ENCODE measurements at places on chromosomes 3 and 15.

DNA sequence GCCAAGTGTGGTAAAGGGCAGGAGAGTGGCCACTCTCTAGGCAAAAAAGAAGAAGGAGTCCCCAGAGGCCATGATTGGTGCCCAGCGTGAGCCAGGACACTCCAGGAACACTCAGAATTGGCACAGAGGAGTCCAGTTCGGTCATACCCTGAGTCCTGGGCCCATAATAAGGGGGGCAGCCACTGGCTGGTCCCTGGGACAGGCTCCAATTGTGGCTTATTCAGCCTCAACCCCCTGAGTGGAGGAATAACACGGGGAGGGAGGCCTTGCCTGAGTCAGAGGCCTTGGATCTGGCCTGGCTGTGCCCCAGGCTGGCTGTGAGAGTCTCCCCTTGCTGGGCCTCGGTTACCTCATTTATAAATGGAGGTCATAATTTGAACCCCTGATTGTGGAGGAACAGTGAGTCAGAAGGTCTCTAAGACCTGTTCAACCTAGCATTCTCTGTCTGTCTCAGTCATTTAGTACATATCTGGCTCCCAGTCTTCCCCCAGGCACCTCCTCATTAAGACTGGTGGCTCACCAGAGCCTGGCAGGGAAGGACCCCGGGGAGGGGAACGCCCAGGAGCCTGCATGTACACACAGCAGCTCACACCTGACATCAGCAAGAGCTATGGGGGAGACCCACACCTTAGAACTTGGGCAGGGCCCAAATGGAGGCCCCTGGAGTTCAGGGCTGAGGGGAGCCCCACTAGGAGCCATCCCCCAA lies 95.9 kb upstream of the ATP2B2 start:
- DNase-seq, result no peak

DNA sequence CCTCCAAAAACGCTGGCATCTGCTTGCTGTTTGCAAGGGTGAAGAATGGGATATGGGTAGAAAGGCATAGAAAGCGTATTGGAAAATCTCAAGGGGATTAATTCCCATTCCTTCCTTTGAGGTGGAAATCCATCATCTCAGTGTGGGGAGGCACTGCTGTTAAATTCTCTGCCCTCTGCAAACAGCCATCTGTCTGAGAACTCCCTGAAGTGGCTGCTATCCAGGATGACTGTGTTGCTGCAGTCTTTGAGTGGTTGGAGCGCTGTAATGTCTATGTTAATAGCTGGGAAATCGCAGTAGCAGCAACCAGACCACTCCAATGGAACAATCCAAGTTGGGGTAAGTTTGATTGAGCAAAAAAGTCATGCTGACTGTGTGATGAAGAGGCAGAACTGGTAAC lies 625.9 kb downstream of the NLGN1 start:
- DNase-seq, result peak; percentile 16

DNA sequence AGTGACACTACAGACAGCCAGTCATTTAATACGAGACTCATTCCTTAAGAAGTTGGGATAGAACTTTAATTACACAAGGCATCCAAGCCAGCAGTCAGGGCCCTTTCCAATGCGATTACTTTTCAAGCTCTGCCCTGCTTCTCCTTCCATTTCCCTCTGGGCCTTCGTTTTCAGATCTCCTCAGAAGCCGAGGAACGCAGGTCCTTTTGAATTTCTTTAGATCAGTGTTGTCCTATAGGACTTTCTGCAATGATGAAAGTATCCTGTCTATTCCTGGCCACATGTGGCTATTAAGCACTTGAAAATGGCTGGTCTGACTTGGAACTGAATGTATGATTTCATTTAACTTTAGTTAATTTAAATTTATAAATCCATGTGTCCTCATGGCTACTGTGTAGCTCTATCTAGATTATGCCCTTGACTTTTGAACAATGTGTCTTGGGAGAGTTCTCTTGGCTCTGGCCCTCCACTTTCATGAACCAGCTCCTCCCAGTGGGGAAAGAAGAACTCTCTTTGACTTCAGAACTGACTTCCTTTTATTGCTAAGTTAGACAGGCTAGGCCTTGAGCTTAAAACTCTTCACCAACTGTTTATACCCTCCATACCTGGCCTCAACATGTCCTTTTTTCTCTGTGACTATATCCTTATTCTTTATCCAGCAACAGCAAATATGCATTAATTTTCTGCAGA lies 22.6 kb downstream of the TGFBR2 start:
- DNase-seq, result no peak

GRCh38 chr3:16844791-16845190 lies 40.0 kb upstream of the PLCL2 start:
- DNase-seq, result no peak

GRCh38 chr3:169694117-169694516 lies 30.6 kb upstream of the MECOM start:
- peak; percentile 15 for DNase-seq

- no peak for DNase-seq
Measured at GRCh38 chr3:157499342-157499963, 3.8 kb downstream of the VEPH1 start.

- no peak for DNase-seq
Measured at GRCh38 chr3:35601959-35602358, 37.4 kb upstream of the ARPP21 start.

GRCh38 chr3:112958811-112959560 lies 15.9 kb downstream of the CD200R1 start:
- DNase-seq, result no peak

GRCh38 chr15:77033729-77034671 lies 36.9 kb downstream of the TSPAN3 start:
- DNase-seq, result peak; percentile 23

DNA sequence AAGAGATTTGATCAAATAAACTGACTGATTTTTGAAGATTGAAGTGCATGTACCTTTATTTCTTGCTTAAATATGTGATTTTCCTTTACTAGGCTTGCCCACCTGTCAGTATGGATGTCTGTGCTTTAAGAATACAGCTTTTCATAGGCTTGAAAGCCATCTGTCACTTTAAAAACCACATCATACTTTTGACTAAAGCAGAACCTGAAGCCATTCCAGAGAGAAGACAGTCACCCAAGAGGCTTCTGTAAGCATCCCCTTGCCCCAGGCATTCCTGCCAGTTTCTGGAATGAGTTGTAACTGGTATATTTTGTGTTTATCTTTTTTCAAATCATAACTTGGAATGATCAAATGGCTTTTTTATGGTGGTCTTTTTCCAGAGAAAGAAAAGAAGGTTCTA lies 24.0 kb downstream of the HPS3 start:
- DNase-seq, result peak; percentile 41

- DNase-seq, result peak; percentile 57
Measured at GRCh38 chr3:136835813-136836510, 17.0 kb downstream of the SLC35G2 start.

DNA sequence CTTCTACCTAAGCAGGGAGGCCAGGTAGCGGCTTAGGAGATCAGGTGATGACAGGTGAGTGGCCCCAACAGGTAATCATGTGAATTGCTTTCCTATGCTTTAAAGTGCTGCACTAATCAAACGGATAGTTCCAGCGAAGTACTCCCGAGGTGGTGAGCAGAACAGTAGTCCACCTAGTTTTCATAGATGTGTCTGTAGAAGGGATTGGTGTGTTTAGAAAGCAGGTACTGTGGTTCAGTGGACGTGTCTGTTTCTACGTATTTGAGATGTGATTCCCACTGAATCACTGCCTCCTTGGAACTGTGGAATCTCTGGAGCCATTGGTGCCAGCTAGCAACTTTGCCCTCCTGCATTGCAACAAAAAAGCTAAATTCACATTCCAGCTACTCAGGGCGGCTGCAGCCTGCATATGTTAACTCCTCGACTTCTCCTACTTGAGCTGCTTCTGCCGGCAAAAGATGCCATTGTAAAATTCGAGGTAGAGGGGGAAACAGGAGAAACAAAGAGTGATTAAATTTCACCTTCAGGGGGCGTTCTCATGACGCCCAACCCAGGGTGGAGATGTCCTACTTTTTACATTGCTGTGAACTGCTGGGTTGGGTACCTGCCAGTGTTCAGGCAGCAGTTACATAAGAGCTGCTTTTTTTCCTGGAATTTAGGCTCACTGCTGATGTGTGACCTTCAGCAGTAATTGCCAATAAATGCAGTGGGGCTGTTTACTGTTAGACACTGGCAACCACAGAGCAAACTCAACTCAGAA lies 227.3 kb downstream of the ITPR1 start:
- DNase-seq, result peak; percentile 76

DNA sequence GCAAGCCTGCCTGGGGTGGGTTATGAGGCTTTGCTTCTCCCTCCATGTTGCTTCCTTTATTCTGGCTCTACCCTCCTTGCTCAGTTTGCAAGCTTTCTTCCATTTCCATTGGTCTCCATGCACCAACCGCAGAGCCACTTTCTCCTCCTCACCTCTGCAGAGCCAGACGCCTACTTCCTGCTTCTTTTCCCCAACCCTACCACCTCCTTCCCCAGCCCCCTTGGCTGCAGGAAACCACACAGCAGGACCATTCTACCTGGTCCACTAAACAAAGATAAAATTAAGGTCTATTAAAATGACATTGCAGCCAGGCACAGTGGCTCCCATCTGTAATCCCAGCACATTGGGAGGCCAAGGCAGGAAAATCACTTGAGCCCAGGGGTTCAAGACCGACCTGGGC lies 10.0 kb upstream of the CAV3 start:
- DNase-seq, result no peak

- no peak for DNase-seq
Measured at GRCh38 chr3:17592956-17593355, 149.5 kb downstream of the TBC1D5 start.

- DNase-seq, result no peak
Measured at GRCh38 chr15:41923401-41923997, 29.6 kb upstream of the SPTBN5 start.

GRCh38 chr3:14235912-14236295 lies 57.3 kb downstream of the LSM3 start:
- no peak for DNase-seq

DNA sequence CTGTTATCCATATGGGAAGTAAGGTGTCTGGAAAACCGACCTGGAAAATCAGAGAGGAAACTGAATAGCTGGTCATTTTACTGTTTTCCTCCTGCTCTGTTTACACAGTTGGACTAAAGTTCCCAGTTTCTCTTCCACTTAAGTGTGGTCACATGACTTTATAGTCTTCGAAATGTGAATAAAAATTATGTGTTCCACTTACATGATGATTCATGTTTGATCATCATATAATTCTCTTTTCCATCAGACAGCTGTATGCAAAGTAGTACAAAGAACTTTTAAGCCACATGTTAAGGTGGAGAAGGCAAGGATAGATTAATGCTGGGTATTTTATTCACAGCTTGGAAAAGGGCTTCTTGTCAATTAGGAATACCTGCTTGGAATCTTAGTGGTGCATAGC lies 525.5 kb upstream of the BCHE start:
- DNase-seq, result no peak

GRCh38 chr3:196920733-196921132 lies 21.6 kb downstream of the NCBP2 start:
- DNase-seq, result no peak

- no peak for DNase-seq
Measured at GRCh38 chr3:9846931-9847488, 3.2 kb upstream of the RPUSD3 start.

- DNase-seq, result no peak
Measured at GRCh38 chr3:41853540-41854196, 108.2 kb downstream of the ULK4 start.

- no peak for DNase-seq
Measured at GRCh38 chr3:166785876-166786275, 594.2 kb downstream of the ZBBX start.

DNA sequence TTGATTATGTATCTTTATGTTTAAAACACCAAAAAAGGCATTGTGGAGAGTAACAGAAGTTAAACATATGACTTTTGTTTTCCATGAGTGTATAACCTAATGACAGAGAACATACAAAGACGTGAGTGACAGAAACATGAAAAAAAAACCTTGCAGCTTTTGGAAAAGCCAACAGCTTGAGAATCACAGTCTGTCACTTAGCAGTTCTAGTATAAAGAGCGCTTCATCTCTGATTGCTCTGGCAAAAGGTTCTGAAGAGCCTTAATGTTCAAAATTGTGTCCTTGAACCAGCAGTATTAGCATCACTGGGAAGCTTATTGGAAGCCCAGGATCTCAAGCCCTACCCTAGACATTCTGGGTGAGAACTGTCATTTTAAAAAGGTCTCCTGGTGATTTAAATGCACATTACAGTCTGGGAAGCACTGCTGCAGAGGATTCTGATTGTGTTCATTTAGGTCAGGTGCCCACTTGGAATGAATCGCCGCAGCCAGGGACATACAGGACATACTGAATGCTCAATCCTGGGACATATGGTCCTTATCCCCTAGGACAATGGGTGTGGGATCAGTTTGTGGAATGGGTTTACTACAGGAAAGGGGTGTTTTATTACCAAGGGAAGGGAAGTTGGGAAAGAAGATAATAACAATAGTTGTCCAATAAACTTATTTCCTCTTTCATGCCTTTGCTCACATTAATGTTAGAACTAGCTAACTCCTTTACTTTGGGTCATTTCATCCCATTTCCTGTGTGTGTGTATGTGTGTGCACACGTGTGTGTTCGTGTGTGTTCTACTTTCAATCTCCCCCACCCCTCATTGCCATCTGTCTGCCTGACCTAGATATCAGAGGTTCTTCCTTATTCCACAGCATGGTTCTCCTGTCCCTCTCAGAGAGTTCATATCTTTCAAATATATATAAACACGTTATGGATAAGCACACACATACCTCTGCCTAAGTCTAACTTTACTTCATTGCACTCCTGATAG lies 55.0 kb downstream of the LRRC49 start:
- DNase-seq, result no peak

DNA sequence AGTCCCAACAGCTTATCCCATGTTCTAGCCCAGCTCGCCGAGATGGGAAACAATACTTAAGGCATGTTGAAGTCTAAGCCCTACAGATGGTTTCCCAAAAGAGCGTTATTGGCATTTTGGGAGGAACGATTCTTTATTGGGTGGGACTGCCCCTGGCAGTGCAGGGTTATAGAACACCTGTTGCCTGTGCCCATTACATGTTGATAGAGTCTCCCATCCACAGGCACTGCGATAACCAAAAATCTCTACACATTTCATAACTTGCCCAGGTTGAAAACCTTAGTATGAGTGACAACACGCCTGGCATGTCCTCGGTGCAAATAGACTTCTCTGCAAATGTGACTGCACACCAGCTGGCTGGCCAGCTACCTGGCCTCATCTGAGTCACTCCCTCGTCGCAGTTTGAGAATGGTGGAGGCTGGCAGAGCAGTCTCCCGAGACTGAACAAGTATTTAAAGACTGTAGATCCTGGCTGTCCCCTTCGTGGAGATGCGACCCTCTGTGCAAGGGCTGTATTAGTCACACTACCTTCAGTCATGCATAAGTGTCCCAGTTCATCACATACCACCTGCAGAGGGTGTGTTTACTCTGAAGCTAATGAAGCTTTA lies 18.7 kb downstream of the ZNF80 start:
- no peak for DNase-seq

GRCh38 chr3:183331498-183331897 lies 78.4 kb downstream of the B3GNT5 start:
- no peak for DNase-seq

- no peak for DNase-seq
Measured at GRCh38 chr15:39265261-39265660, 315.6 kb upstream of the THBS1 start.

- DNase-seq, result no peak
Measured at GRCh38 chr3:13515786-13516759, 32.9 kb upstream of the FBLN2 start.

- DNase-seq, result peak; percentile 1
Measured at GRCh38 chr3:179348325-179349013, 960 bp downstream of the MFN1 start.
